ENCODE measurements at places on chromosomes 5 and 9.

DNA sequence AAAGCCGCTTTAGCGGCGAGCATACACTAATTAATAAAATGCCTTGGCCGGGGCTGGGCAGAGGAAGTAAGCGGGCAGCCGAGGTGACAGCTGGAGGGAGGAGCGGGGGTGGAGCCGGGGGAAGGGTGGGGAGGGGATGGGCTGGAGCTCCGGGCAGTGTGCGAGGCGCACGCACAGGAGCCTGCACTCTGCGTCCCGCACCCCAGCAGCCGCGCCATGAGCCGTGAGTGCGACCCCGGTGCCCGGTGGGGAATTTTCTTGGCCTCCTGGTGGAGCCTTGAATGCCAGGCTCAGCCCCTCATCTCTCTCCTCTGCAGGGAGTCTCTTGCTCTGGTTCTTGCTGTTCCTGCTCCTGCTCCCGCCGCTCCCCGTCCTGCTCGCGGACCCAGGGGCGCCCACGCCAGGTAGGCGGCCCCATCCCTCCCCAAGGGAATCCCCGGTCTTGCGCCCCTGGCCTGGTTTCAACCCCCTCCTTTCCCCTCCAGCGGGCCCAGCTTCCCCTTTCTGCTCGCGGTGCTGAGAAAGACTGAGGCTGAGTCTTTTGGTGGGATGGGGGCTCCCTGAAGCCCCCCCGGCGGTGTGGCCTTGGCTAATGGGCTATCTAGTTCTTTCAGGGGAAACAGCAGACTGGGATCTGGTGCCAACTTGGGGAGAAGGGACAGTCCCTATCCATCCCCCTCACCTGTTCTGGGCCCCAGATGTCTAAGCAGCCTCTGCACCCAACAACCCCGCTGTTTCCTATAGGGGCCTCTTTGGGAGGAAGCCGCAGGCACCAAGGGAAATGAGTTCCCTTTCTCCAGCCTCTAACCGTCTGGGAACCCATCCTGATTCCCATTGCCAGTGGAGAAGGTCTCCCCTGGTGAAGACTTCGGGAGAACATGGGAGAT, at the start of gene PTGS1:
Gene PTGS1, plus strand, starts transcription at position 156 of the 887 bp plus-strand sequence. Its CDS starts 61 bp downstream, at position 217.
- no peak for DNase-seq

GRCh38 chr9:93659837-93660177, 83.4 kb downstream of the PHF2 start:
- DNase-seq, result no peak

DNA sequence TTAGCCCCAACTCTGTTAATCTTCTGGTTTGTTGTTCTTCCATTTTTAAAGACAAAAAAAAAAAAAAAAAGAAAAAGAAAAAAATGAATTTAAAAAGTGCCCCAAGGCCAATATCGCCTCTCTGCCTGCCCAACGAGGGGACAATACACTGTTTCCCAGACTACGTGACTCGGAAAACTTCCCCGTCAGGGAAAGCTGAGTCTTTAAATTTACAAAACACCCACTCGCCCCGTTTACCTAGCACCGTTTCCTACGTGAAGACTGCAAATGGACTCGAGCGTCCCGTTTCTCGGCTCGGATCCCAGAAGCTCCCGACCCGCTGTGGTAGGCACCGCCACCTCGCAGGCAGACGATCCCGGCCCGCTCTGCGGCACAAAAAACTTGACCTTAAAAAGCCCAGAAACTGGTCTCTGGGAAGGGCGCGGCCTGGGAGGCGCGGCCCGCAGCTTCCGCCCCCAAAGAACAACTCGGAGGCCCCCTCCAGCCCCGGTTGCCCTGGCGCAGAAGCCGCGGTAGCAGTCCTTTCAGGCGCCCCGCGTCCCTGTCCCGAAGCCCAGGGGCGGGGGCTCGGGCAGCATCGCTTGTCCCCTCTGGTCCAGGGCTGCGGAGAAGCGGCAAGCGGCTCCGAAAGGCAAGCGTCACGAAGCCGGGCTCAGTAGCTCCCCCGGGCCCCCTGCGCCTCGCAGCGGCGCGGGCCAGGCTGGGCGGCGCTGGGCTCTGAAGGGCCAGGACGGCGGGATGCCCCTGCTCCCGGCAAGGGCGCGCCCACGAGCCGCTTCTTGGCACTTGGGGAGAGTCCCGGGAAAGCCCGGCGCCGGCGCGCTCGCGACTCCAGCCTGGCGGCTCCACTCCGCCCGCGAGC, at the start of gene GCNT4:
Gene GCNT4, minus strand, starts transcription at position 367 of the 862 bp plus-strand sequence. CDS start 22,521 bp downstream, outside the sequence.
- DNase-seq, result no peak

- peak; percentile 58 for DNase-seq
These were observed 33.0 kb downstream of the ERGIC1 start for GRCh38 chr5:172866802-172867748.

- peak; percentile 35 for DNase-seq
These were observed 54.5 kb upstream of the FST start for GRCh38 chr5:53425687-53426511.

DNA sequence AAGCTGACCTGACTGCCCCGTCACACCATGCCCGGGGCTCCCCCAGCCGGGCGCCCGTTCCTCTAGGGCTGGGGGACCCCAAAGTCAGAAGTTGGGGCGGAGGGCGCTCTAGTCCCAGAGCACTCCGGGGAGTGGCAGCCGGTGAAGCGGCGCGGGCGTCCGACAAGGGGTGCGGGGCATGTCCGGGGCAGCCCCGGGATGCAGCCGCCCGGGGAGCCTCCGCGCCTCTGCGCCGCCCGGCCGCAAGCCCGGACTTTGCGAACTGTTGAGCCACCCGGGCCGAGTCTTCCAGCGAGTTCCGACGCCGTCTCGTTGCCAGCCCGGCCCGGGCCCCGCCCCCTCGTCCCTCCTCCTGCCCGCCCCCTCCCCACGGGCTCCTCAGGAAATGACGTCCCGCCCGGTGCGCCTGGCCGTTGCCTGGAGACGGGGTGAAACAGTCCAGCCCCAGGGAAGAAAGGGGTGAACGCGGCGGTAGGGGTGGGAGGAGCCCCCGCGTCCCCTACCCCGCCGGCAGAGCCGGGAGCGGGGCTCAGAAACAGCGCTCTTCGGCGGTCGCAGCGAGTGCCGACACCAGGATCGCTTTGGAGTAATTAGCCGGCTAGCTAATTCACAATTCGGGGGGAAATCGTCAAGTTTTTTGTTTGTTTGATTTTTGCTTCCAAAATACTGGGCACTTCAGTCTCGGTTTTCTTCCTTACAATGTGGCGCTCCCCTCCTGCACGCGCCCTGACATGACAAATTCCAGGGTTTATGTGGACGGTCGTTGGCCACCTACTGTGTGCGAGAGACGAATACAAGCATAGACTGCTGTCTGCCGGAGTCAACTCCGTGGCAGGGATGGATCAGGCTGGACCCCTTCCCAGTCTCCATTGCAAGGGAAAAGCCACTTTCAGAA, at the start of gene WHRN:
Gene WHRN, minus strand, starts transcription at position 287 of the 895 bp plus-strand sequence. CDS start 672 bp downstream, outside the sequence.
- peak; percentile 80 for DNase-seq

DNA sequence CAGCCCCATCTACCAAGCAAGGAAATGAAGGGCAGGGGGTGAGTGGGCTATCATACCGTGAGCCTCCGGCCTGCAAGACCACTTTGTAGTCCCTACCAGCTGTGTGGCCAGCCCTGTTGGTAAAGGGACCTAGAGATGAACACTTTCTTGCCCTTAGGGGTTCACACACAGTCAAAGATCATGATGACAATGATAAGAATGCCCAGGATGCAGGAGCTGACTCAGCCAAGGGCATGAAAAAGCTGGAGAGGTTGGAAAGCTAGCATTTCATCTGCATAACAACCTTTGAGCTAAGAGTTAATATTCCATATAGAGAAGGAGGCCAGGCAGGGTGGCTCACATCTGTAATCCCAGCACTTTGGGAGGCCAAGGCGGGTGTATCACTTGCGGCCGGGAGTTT, 19.2 kb upstream of the FGFR4 start:
- DNase-seq, result no peak

DNA sequence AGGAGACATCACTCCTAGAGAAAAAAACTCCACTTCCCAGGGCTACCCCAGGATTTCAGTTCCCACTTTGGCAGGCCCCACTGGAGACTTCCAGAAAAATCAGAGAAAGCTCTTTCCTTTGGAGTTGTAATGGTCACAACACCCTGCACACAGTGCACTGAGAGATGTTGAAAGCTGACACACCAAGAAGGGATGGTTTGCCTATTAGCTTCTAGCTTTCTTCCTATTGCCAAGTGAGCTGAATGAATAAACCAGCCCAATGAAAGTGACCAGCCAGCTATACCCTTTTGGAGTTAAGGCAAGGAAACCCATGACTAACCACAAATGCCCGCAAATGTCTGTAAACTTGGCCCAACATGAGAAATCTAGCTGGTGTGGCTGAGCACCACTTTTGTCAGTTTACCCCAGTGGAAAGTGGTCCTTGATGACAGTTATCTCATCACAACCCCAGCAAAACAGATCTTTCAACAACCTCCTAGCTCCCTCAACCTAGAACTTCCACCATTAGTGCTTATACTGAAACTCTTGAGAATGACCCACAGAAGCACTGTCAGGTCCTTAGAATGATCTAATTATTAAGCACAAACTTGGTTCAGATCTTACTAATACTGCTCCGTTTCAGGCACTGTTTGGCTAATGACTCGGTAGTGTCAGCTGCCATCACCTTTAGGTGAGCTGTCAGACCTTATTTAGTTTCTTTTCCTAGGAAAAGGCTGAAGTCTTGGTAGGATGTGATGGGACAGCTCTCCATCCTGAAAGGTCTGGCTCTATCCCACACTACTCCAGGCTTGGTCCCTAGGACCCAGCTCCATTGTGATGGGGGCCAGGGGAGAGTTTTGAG, 11.2 kb downstream of the IRF1 start:
- DNase-seq, result no peak

GRCh38 chr9:116178481-116179211, 25.1 kb downstream of the PAPPA start:
- no peak for DNase-seq

- DNase-seq, result no peak
These were observed 28.8 kb downstream of the ASS1 start for GRCh38 chr9:130473566-130473965.

- DNase-seq, result no peak
These were observed 41.9 kb upstream of the PLPP6 start for GRCh38 chr9:4620057-4620765.

DNA sequence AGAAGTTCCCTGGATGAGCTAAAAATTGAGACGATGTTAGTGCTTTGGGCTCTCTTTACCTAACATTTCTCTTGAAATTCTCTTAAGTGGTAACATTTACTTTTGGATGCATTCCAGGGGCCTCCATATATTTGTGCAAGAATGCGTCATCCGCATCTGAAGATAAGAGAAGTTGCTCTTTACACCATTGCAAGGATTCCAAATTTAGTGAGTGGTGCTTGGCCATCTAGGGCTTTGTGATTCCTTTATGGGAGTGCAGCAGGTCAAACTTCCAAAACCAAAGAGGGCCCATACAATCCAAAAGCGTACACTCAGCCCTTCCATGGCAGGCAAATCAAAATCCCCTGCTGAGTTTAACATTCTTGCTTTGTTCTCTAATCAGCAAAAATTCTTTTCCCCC, 102.0 kb upstream of the DMAC1 start:
- DNase-seq, result no peak

GRCh38 chr5:174335682-174336364, 290.3 kb downstream of the NSG2 start:
- DNase-seq, result no peak

GRCh38 chr9:17744786-17745185, 165.9 kb downstream of the SH3GL2 start:
- no peak for DNase-seq

- no peak for DNase-seq
These were observed 81.6 kb downstream of the TMEM215 start for GRCh38 chr9:32864971-32865370.

DNA sequence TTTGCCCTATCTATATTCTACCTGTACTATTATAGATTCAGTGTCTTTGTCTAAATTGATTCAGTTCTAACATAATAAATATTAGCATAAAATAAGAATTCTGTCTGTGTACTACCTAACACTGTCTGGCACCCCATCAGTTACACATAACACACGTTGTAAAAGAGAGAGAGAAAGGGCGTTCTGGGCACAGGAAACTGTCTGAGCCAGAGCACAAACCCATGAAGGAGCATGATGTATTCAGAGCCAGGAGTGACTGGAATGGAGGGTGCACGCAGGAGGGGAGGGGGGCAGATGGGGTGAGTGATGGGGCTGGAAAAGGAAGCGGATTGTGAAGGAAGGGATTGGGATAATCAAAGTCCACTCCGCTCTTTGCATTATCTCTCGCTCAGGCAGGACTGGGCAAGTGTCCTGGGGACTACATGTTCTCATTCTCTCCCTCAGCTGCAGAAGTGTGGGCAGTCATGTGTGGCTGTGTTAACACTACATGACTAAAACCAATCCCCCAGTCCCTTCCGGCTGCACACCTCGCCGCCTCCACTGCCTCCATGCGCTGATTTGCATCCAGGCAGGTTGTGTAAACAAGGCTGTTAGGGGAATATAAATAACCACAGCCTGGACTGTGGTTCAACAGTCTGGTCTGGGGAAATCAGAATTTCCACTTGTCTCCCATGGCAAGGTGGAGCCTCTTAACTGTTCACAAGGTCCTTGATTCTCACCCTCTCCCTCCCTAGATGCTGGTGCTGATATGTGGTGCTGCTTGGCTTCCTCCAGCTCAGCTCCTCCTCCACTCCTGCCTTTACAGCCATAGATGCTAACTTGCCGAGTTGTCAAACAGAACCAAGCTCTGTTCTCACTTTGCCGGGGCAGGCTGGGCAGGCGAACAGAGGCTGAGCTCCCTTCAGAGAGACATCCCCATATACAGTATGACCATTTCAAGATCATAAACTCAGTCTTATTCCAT, 367.5 kb upstream of the BRINP1 start:
- no peak for DNase-seq

- no peak for DNase-seq
These were observed 83.1 kb downstream of the COL27A1 start for GRCh38 chr9:114238472-114238871.

GRCh38 chr9:81861644-81862043, 66.6 kb upstream of the SPATA31D4 start:
- no peak for DNase-seq

GRCh38 chr9:22446950-22447617, 460 bp downstream of the DMRTA1 start:
- DNase-seq, result peak; percentile 6

- no peak for DNase-seq
These were observed 1089.2 kb downstream of the PTPRD start for GRCh38 chr9:9523476-9524139.

- no peak for DNase-seq
These were observed 42.2 kb upstream of the TNFSF8 start for GRCh38 chr9:114972510-114973136.

- DNase-seq, result peak; percentile 64
These were observed 3.8 kb downstream of the ARSI start for GRCh38 chr5:150298701-150299451.

DNA sequence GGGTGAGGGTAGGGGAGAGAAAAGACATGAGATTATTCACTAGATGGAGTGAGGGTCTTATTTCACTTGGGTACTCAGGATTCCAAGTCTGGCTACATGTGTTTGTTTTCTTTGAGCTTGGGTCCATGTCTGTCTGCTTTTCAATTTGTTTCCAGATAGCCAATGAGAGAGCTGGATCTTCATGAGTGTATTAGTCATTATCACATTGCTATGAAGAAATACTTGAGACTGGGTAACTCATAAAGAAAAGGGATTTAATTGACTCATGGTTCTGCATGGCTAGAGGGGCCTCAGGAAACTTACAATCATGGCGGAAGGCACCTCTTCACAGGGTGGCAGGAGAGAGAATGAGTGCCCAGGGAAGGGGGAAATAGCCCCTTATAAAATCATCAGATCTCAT, 196.8 kb upstream of the TRIM32 start:
- DNase-seq, result no peak

- no peak for DNase-seq
These were observed 87.5 kb downstream of the GLDC start for GRCh38 chr9:6557883-6558616.

GRCh38 chr5:77167695-77168121, 42.8 kb upstream of the PDE8B start:
- no peak for DNase-seq
